COLO829 (cell line): ENCODE measurements at places on chromosomes 16 and 17.

DNA sequence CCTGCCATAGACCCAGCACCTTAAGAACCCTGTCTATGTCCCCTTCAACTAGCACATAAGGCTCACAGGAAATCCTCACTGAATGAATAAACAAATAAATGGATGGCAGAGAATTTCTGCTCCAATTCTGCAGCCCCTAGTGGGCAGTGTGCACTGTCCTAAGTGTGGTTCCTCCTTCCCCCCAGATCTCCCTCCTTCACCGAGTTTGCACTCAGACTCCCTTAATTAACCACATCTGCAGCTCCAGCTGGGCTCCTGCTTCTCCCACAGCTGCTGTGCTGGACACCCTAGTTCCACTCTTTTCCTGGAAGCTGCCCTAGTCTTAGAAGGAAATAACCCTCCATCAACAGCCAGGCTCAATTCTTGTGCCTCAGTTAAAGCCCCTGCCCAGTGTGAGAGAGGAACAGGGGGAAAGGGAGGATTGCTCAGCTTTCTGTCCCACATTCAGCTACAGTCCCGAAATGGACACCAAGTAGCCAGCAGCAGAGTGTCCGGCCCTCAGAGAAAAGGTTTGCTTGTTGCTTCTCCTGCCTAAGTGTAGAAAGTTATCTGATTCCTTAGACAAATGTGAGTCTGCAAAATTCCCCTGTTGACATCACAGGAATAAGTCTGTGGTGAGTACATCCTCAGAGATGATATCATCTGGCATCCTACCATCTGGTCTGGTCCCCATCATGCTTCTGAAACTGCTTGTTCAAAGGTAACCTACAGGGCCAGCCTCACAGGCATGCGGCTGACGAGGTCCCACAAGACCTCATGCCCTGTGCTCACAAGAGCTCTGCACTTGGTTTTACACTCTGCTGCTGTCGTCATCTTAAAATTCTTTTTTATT is 12.3 kb downstream of the LRRC3C start:
- peak; percentile 14 for DNase-seq

- DNase-seq = no peak
Measured at GRCh38 chr16:10988879-10989278, 44.5 kb downstream of the CLEC16A start.

DNA sequence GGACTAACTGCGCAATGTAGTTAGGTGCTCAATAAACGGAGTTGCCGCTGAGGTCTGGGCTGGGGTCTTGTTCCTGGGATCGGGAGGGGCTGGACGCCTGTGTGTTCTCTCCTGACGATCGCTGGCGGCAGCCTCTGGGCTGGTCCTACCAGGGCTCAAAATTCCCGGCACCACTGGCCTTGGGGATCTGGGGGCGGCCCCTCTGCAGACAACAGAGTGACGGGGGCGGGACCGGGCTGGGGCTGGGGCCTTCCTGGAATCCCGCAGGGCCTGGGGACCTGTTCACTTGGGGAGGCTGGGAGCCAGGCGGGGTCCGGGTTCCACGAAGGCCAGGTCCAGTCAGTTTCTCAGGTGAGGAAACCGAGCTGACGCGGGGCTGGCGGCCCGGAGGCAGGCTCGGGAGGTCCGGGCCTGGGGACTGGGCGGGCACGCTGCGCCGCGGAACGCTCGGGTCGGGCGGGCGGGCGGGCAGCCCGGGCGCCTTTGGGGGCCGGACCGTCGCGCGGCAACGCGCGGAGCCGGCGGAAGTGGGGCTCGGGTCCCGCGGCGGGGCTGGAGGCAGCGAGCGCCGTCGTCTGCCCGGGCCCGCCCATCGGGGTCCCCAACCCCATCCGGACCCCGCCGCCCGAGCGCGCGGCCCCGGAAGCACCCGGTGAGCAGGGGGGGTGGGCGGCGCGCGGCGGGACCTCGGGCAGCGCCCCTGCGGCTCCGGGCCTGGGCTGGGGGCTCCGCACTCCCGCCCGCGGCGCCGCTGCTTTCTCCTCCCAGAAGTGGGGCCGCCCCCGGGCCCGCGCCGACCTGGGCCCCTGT is at the start of gene PIGQ:
Gene PIGQ, plus strand, starts transcription at position 524 of the 810 bp plus-strand sequence. CDS start 4,107 bp downstream, outside the sequence.
- DNase-seq = peak; percentile 67

- DNase-seq = no peak
Measured at GRCh38 chr16:48580925-48581500, 29.0 kb downstream of the N4BP1 start.

DNA sequence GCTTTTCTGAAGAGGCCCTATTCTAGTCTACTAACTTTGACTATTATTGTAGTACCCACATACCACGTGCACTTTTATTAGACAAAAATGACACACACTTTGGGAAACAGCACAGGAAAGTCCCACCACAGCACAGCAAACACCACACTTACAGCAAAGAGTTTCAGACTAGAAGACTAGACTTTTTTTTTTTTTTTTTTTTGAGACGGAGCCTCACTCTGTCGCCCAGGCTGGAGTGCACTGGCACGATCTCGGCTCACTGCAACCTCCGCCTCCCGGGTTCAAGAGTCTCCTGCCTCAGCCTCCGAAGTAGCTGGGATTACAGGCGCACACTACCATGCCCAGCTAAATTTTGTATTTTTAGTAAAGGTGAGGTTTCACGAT is 20.1 kb downstream of the YWHAE start:
- no peak for DNase-seq

DNA sequence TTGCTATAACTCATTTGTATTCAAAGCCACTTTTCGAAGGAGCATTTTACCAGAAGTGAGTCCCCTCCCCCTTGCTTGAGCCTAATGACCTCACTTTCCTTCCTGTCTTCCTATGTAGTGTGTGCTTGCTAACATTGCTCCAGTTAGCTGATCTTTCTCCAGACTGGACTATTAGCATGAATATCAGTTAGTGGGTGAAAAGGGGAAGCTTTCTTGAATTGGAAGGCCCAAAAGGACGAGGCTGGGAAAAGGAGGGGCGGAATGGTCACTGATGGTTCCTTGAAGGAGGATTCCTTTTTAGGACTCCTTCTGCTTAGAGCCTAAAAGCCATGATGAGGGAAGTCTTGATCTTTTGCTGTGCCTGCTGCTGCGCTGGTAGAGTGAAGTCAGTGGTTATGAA is 11.9 kb downstream of the MAP3K3 start:
- no peak for DNase-seq

DNA sequence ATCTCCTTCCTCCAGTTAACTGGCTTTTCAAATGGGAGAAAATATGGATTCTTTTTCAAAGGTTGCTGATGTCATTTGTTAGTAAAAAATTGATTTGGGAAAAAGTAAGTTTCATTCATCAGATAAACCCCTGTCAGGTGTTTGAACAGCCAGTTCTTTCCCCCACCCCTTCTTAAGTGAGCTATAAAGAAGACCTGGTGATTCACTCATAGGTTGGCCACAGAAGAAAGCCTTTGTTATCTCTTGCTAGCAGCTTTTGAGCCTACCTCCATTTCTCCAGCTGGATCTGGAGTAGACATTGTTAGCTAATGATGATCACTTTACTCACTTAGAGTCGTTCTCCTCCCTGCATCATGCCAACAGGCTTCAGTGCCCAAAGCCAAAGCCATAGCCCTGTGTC is 63.0 kb downstream of the NLK start:
- DNase-seq = no peak

- no peak for DNase-seq
Measured at GRCh38 chr16:73230651-73231050, 182.7 kb upstream of the ZFHX3 start.

DNA sequence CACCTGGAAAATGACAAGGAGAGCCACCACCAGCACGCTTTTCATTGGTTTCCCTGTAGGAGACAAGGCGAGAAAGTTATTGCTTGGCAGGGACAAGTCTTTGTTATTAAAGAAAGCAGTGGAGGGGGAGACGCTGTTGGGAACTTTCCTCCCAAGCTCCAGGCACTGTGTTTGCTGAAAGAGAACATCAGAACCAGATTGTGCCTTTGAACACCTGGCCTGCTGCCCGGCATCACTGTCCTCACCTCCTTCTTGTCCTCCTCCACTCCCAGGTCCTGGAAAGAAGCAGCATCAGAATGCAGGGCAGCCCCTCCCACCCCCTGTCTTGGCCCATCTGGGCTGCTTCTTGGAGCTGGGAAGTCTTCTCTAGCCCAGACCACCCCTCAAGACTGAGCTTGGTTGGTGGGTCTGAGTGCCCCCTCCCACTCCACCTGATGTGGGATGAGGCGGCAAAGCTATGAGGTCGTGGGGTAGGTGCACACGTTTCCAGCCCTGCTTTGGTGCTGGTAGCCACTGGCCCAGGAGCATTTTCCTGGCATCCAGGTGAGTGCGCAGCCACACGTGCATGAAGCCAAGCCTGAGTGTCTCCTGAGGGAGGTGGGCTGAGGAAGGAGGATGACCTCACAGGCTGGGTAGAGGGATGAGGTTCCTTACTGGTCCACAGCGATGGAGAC is 6.2 kb downstream of the CCR7 start:
- DNase-seq = no peak

GRCh38 chr17:2040219-2040827 is 1.5 kb upstream of the OVCA2 start:
- DNase-seq = no peak

DNA sequence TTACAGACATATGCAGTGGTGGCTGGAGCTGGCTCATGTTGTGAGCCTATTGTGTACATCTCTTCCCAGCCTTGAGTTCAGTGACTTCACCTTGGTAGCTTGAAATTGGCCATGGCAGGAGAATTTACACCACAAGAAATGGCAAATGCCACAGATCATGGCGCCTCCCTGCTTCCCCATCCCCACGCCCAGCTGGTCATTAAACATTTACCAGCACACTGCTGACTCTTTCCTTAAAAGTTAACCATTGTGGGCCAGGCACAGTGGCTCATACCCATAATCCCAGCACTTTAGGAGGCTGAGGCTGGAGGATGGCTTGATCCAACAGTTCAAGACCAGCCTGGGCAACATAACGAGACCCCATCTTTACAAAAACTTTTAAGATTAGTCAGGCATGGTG is 22.6 kb upstream of the ITGB4 start:
- no peak for DNase-seq

DNA sequence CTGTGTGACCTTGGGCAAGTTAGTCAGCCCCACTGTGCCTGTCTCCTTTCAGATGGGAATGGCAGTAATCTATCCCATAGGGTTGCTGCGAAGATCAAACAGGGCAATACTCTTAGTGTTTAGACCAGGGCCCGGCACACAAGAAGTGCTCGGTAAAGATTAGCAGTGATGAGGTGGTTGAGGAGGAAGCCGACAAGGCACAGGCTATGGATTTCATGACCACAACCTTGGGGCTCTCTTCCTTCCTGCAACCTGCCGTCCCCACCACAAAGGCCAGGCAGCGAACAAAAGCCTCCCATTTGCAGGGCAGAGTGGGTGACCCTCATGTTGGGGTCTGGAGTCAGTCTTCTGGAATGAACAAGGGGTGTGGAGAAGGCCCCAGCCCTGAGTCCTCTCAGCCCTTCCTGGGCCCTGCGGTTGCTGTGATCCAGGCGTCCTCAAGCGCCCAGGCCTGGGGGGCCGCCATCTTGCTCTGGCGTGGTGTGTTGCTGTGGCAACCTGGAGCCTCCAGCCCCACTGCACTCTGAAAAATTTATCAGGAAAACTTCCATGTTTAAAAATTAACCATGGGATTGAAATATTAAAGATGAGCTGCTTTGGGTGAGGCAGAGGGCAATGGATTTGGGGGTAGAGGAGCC is 9.8 kb downstream of the ADAM11 start:
- DNase-seq = no peak

DNA sequence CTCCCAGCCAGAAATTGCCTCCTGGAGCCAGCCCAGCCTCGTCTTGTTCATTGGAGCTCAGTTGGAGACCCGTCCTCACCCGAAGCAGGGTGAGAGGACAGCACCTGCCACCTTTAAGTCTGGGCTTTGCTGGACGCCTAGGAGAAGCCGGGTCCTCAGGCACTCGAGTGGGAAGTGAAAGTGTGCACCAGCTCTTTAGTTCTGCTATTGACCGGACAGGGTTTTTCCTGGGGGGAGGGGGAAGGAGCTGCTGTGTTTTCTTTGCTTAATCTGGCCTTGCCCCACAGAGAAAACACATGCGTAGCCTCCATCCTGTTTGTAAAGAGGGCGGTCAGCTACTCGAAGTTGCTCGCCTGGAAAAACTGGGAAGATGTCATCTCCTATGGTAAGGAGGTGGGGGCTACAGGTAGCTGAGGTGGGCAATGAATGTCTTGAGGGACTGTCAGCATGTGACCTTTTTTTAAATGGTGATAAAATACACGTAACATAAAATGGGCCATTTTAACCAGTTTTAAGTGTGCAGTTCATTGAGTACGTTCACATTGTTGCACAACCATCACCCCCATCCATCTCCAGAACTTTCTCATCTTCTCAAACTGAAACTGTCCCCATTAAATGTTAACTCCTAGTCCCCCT is 34.4 kb downstream of the CMIP start:
- DNase-seq = no peak

DNA sequence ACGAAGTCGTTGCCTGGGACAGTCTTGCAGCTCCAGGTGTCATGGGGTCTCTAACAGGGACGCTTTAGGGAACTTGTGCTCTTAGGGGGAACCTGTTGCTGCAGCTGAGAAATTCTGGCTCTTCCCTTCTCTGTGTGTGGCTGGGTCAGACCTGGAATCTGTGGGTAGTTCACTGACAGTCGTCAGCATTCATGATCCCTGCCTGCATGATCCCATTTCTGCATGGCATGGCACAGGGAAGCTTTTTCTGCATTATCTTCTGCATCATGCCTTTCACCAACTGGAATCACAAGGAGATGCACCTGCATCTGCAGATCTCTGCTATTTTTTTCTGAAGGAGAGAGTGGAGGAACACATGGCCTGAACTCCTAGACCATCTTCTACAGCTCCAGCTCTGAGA is 85.6 kb downstream of the SOX9 start:
- no peak for DNase-seq

GRCh38 chr16:75559564-75560372 is 3.7 kb upstream of the TMEM231 start:
- DNase-seq = peak; percentile 63

GRCh38 chr17:6045621-6046357 is 24.4 kb upstream of the WSCD1 start:
- DNase-seq = no peak

GRCh38 chr16:48556243-48556912 is 53.6 kb downstream of the N4BP1 start:
- DNase-seq = no peak

GRCh38 chr16:57826706-57827625 is 24.7 kb upstream of the KIFC3 start:
- DNase-seq = no peak
